ENCODE measurements at places on chromosomes 7 and 10.

GRCh38 chr7:4240520-4241303 lies 441.4 kb upstream of the FOXK1 start:
- no peak for DNase-seq

- DNase-seq = no peak
Measured at GRCh38 chr7:155230169-155230593, 67.5 kb upstream of the INSIG1 start.

DNA sequence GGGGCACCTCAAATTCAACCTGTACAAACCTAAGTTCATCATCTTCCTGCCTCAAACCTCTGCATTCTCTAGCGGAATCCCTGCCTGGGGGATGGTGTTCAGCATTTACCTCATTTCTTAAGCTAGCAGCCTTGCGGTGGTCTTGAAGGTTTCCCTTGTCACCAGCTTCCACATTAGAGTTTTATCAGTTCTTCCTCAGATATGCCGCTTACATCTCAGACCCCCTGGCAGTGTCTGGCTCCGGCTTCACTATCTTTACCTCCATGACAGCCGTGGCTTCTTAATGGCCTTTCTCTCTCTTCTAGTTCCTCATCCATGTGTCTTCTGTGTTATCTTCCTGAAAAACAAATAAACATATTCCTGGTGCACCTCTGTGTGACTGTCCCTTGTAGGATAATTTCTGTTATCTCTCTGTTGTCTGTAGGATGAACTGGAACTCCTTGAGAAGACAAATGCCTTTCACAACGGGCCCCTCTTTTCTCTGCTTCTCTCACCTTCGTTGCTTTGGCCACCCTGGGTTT lies 101.1 kb upstream of the BMPER start:
- no peak for DNase-seq

- no peak for DNase-seq
Measured at GRCh38 chr10:116269619-116270018, 3.4 kb downstream of the GFRA1 start.

- no peak for DNase-seq
Measured at GRCh38 chr10:114320249-114321116, 81.4 kb downstream of the VWA2 start.

GRCh38 chr10:35716776-35717175 lies 74.7 kb upstream of the FZD8 start:
- no peak for DNase-seq

DNA sequence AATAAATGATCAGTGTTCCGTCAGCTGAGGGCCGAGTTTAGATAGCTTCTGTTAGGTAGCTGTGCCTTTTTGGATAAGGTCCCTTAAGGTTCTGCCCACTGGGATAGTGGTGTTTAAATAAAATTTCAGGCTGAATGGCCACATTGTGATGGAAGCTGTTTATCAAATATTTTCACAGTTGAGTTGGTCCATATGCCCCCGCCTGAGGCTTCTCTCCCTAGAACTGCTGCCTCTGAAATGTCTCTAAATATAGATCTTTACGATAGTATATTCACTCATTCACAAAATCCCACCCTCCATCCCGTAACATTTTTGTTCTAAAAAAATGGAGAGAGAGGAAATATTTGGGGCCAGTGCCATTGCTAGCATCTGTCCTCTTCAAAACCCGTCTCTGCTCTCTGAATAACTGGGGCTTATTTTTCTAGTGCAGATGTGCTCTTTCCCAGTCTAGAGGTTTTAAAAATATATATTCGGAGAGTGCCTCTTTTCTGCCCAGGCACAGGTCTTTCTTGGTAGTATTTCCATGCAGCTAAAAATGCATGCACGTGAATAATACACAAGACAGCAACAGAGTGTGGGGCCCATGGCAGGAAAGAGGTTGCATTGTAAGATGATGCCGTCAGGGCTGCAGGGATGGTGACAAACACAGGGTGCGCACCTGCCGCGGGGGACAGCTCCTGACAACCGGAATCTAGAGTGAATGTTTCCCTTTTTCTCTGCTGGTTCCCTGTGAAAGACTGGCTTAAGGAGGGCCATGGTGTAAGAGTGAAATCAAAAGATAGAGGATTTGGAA lies 105.4 kb upstream of the BTBD16 start:
- no peak for DNase-seq

GRCh38 chr10:50452603-50453002 lies 171.2 kb downstream of the SGMS1 start:
- DNase-seq = no peak

GRCh38 chr7:74453322-74454011 lies at the start of gene GTF2IRD1:
TSS of gene GTF2IRD1 (plus strand) at chr7:74453906. CDS start at chr7:74508081, 54,175 bp downstream.
- DNase-seq = peak; percentile 54

- DNase-seq = no peak
Measured at GRCh38 chr7:19749658-19750057, 23.8 kb downstream of the TMEM196 start.

GRCh38 chr7:152076940-152077933 lies 51.8 kb downstream of the GALNT11 start:
- DNase-seq = no peak

DNA sequence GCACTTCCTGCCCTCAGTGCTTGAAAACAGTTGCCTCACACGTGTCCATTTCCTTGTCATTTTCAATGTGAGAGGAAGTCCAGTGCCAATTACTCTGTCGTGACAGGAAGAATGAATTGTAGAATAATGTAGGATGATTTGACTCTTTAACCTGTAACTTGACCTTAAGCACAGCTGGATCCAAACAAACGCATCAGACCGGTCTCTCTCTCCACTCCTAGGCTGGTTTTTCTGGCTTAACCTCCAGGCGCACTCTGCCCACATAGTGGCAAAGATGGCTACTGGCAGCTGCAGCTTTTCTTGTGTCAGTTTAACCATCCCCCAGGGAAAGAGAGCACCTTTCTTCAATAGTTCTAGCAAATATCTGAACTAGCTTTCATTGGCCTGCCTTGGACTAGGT lies 29.4 kb upstream of the PNLIPRP3 start:
- peak; percentile 28 for DNase-seq

GRCh38 chr10:36393801-36394200 lies 731.6 kb upstream of the ANKRD30A start:
- DNase-seq = no peak

DNA sequence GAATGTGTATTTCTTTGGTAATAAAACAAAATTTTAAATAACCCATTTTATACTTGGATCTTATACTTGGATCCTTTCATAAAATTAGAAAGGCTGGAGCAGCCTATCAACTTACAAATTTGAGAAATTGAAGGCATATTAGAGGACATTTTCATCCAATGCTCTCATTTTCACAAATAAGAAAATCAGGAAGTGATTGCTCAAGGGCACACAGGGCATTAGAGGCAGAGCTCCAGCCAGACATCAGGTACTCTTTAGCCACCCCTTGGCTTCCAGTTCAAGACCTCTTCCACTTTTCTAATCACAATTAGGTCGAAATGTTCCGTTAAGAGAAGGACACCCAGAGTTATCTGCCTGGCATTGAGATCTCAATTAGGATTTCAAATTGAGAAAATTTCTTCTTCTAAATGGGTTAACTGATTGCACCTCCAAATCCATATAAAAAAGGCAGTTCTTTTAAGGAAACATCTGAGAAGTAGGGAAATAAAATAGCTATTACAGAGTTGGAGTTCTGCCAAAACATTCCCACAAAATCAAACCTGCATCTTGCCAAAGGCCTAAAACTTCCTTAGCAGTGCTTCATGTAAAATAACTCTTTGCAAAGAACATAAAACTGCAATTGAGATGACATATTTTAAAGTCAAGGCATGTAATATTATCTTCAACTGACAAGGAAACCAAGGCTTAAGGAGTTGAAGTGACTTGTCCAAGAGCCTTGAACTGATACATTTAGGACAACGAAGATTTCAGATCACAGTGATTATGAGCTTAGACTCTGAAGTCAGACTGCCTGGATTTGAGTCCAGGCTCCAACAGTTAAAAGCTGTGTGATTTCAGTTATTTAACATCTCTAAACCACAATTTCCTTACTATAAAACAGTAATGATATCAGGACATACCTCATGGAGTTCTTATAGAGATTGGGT lies 2.4 kb downstream of the ACTA2 start:
- DNase-seq = no peak

GRCh38 chr10:70270952-70271351 lies 12.9 kb downstream of the NPFFR1 start:
- DNase-seq = no peak

- no peak for DNase-seq
Measured at GRCh38 chr7:36684954-36685353, 39.3 kb downstream of the AOAH start.

DNA sequence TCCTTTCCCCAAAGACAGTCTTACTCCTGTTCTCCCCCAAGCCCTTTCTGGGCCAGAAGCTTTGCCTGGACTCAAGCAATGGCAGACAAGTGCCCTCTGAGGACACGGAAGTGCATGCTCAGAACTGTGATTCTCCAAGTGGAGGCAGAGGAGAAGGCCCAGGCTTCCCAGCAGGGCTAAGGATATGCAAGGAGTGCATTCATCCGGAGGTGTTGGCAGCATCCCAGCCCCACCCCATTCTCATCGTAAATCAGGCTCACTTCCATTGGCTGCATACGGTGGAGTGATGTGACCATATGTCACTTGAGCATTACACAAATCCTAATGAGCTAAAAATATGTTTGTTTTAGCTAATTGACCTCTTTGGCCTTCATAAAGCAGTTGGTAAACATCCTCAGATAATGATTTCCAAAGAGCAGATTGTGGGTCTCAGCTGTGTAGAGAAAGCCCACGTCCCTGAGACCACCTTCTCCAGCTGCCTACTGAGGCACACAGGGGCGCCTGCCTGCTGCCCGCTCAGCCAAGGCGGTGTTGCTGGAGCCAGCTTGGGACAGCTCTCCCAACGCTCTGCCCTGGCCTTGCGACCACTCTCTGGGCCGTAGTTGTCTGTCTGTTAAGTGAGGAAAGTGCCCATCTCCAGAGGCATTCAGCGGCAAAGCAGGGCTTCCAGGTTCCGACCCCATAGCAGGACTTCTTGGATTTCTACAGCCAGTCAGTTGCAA lies 1.4 kb upstream of the RBP3 start:
- DNase-seq = no peak

- DNase-seq = no peak
Measured at GRCh38 chr10:82721831-82722230, 846.8 kb downstream of the NRG3 start.

DNA sequence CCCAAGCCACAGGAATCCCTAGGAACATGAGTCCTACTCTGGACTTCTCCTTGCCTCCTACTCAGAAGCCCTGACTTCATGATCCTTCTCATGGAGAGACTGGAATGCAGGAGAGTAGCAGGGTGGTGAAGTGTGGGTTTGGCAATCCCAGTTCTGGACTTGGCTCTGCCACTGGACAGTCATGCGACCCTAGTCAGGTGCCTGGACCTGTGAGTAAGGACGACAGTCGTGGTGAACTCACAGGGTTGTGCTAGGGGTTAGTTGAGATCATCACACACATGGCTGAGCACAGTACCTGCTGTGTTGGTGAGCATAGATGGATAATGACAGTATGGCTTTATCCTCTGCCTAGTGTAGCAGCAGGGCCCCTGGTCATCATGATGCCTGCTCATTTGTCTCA lies 117.9 kb downstream of the LRRC18 start:
- no peak for DNase-seq

- no peak for DNase-seq
Measured at GRCh38 chr7:91165006-91165845, 99.0 kb upstream of the FZD1 start.

DNA sequence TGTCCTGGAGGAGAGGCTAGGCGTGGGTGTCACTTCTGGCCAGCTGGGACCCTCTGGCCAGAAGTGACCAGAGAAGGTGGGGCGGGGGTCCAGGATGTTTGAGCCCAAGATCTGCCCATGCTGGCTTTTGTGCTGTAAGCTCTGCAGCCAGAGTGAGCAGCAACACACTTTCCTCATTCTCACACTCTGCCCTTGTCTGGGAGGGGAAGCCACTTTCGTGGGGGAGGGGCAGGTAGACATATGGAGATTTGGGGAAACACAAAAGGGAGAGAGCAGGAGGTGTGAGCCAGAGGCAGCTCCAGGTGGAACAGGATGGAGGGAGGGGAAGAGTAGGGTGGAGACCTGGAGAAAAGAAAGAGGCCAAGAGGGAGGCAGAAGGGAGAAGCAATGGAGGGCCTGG lies 31.5 kb upstream of the ADCYAP1R1 start:
- DNase-seq = no peak
